ENCODE measurements at places on chromosomes 5 and 9.

DNA sequence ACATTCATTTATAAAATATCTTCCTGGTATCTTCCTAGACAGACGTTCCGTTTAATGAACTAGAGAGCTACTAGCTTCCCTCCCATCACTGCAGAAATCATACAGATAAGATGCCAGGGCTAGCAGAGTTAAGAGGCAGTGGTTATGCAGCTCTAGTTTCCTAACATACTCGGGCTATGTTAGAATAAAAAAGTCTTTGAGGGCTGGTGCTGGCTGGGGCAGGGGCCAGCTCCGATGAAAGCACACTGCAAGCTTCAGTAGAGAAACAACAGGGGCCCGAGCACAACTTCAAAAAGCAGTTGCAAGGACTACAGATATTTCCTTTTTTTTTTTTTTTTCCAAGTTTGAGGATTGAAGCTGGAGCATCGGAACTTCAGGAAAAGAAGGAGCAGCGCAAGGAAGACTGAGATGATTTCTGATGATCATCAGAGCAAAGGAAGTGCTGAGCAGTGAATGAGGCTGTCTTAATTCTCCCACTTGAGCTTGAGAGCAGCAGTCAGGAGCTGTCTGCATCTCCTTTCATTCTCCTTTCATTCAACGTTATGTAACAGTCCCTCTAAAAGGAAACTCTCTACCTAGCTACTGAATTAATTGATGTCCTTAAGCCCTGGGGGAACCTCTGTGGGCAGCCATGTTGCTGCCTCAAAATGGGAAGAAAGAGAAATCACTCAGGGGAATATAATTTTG is 47.6 kb upstream of the ADCY2 start:
- no peak for DNase-seq

GRCh38 chr9:123346026-123346425 is 10.0 kb upstream of the CRB2 start:
- DNase-seq: no peak

GRCh38 chr9:7901621-7902020 is 102.0 kb upstream of the DMAC1 start:
- DNase-seq: no peak

DNA sequence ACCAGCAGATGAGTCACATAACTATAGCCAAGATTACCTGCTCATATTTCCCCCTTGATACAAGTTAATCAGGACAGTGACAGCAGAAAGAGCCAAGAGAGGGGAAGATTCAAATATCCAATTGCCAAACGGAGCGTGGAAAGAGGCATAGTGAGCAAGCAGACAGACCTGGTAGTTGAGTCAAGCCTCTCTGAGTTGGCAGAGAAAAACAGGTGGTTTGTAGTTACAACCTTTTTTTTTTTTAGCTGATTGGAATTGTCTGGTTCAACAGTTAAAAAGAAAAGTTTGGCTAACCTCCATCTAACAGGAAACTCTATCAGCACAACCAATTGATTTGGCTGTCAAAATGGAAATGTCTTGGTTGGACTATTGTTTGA is 272.1 kb downstream of the TLE1 start:
- DNase-seq: no peak

- DNase-seq: no peak
Observed at GRCh38 chr5:149487672-149488071, 63.6 kb downstream of the CSNK1A1 start.

- DNase-seq: no peak
Observed at GRCh38 chr5:141809380-141810096, 68.7 kb downstream of the PCDH1 start.

DNA sequence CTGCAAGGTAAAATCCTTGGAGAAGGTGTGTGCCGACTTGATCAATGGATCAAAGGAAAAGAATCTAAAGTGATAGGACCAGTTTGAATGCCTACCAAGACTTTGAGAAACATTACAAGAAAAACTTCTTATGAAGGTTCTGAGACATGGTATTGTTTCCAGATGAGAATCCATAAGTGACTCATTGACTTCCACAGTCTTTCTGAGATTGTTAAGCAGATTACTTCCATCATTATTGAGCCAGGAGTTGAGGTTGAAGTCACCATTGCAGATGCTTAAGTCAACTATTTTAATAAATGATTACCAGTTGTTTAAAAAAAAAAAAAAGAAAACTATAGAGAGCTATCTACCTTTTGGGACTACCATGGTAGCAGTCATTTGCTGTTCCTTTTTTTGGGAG is 7.0 kb downstream of the LNPEP start:
- no peak for DNase-seq

DNA sequence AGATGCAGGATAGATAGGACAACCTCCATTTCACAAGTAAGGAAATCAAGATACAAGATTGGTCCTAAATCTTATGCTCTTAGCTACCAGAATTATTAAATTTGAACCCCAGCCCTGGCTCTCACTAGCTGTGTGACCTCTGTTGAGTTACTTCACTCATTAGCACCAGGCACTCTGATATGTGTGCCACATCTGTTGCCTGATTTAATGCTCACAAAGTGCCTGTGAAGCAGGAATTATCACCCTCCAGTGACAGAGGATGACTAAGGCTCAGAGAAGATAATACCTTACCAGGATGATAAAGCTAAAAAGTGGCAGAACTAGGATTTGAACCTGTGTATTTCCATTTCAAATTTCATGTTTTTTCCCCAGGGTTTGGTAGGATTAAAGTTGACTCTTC is 110.0 kb downstream of the PLPPR1 start:
- no peak for DNase-seq

DNA sequence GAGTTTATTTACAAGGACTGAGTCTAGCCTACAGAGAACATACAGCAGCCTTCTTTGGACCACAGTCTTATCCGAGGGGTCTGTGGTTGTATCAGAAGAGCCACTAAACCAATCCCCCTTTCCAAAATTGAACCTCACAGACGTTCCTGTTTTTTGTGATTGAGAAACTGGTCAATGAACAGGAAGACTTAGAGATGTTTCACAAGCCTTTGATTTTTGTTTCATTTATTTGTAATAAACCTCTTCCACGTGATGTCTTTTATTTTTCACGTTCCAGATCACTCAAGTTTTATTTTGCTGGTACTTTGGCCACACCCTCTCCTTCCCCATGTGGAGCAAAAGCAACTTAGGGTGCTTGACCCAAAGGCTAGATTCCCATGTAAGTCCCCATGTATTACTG is 16.1 kb downstream of the CCT5 start:
- no peak for DNase-seq

- no peak for DNase-seq
Observed at GRCh38 chr5:151218177-151218576, 5.7 kb downstream of the CCDC69 start.

DNA sequence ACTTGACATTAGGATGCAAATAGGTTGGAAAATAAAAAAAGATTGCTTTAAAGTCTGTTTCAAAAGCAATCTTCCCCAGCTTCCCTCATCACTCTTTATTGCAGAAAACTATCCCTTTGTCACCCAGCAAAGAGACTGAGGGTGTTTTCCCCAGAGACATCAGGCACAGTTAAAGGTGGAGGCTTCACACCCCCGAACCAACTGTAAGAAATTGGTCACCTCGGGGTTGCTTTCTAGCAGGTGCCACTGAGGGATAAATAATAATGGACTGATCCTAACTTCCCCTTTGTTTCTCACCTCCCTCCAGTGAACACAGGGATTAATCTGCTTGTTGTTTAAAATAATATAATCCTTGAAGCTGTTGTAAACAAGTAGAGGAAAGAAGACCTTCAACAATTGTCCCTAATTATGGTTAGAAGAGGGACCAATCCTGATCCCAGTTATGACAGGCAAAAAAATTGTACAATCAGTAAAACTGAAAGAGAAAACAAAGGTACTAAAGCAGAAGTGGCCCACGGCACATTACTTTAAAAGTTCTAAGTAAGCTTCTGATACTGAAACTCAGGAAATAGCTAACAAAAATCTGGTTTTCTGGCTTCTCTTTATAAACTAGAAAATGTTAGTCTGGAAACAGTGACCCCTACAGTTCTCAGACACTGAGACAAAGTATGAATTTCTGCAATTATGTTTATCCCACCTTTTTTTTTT is 6.6 kb upstream of the PCSK1 start:
- no peak for DNase-seq

- DNase-seq: no peak
Observed at GRCh38 chr5:106522296-106522695, 1148.4 kb downstream of the EFNA5 start.

DNA sequence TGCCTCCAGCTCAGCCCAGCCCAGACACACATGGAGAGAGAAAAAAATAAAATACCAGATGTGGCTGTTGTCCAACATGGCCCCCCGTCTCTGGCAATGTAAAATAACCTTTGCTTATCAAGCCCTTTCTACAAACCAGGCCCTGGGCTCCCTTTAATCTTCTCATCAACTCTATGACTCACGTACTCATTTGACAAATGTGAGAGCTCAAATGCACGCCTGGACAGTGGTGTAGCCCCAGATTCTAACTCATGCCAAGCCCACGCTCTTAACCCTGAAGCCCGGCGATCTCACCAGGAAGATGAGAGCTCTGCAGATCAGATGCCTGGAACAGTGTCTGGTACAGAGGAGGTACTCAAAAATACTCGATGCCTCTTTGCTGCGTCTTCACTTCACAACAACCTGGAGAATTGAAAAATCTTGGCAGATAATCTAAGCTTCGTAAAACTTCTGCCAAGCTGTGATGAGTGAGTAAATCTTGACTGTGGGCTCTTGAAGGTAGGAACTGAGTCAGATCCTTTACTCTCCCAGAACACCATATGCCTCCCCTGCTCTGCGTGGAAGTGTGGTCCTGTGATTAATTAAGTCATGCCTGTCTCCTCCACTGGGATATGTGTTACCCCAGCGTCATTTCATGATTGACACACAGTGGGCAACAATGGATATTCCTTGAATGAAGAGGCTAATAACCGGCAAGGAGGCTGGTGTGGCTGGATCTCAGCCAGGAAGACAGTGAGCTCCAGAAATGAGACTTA is 102.0 kb upstream of the FSTL4 start:
- no peak for DNase-seq

GRCh38 chr9:31582071-31582470 is 802.4 kb upstream of the ACO1 start:
- no peak for DNase-seq

DNA sequence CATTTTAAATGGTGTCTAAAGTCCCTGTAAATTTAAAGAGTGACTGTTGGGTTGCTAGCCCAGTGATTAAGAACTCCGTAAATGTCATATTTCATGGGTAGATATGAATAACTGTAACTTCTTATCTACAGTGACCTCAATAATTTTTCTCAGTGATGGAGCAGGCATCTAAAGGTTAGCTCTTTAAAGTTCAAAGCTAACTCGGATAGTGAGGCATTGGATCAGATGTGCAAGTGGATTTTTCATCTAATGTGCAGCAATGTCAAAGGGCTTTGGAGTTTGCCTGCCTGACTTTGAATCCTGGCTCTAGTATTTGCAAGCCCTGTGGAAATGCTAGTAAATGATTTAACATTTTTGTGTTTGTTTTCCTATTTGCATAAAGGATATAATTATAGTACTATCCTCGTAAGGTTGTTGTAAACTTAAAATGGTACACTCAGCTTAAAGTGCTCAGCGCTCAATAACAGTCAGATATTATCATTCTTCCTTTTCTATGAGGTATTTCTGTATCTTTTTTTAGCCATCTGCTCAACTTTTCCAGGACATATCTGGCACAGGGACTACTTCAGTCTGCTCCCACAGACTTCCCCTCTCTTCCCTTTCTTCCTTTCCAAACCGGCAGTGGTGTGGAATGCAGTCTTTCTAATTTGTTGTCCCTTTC is 163.7 kb upstream of the ELL2 start:
- no peak for DNase-seq

DNA sequence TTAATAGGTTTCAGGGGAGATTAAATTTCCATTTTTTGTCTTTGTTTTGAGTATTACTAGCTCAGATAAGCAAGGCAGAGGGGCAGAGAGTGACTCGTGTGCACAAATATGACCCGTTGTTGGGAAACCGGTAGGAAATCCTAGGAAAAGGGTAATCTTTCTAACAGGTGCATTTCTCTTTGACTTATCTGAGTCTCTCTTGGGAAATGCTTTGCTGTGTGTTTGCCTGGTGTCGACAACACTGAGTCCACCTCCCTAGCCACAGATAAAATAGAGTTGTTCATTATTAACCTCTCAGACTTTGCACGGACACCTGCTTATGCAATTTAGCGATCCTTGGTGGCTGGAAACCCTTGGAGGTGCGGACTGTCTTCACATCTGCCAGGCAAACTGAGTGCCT is 164.2 kb downstream of the FGF1 start:
- no peak for DNase-seq

DNA sequence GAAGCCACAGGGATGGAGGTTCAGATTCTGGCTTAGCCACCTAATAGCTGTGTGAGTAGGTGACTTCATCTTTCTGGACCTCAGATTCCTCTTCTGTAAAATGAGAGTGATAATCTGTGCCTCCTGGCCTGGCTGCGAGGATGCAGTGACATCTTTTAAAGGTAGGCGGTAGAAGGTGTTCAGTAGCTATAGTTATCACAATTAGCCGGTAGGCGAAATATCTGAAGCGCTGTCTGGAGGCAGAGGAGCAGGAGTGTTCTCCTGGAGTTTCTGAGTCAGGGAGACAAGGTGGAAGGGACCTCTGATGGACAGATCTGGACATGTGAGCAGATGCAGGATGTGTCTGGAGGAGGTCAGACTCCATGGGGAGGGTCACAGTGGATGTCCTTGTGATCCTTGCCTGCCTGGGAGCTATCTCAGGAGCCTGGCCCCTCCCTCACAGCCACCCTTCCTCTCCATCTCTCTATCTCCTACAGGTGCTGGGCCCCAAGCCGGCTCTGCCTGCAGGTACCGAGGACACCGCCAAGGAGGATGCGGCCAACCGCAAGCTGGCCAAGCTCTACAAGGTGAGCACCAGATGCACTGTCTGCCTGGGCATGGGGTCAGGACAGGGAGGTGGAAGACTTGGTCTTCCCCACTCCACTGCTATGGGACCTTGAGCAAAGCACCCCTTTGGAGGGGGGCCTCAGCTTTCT is 45.6 kb downstream of the GSN start:
- no peak for DNase-seq

- no peak for DNase-seq
Observed at GRCh38 chr9:27430750-27431535, 93.1 kb upstream of the IFNK start.

DNA sequence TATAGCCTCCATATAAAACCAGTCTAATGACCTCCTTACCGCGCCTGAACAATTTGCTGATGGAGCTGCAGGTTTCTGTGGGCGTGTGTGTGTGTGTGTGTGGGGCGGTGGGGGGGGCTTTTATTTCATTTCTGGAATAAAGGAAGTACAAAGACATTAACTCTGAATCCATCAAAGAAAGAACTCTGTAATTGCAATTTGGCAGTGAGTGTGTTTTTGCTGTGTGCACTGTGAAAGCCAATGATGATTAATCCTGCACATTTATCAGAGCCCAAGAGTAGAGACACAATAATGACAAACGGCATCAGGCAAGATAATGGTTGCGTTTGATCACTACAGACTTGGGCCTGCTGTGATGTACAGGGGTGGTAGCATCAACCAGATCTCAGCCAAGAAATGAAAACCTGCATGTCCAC is 29.3 kb upstream of the NDFIP1 start:
- no peak for DNase-seq

DNA sequence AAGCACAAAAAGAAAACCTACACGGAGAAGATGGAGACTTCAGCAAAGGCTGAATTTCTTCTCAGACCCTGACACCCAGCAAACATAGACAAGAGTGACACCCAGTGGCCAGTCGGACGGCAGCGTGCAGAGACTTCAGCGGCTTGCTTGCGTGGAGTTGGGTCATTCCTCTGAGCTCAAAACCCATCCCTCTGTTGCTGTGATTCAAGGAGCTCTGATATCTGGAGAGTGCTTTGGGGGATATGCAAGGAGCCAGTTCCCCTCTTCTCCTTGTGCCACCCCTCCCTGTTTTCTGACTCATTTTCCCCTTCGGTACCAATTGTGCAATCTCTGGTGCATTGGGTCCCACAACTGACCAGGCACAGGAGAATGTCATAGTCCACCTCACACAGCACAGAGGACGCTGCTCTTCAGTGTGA is 27.5 kb downstream of the SH3TC2 start:
- DNase-seq: peak; percentile 49

All from AG09319 (cell line).